ENCODE measurements at places on chromosomes 2 and 18.

GRCh38 chr2:143468341-143468888, 339.2 kb downstream of the ARHGAP15 start:
- no peak for DNase-seq

- DNase-seq: no peak
Measured at GRCh38 chr18:60485201-60485600, 112.6 kb upstream of the MC4R start.

DNA sequence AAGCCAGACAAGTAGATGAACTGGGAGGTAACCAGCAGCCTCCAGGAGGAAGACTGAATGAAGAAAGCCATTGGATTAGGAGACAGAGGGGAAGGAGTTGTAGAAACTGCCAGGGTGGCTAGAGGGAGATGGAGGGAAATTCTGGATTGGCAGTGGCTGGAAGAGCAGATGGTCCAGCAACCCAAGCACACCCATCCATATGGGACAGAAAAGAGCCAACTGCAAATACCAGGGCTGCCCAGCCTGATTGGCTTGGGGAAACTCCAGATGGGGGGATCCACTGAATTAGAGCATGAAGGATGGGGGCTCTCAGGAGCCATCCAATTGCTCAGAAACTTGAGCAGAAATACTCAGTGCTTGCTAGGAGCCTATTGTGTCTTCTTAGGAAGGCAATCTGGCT, 173.5 kb upstream of the EPB41L3 start:
- DNase-seq: no peak

GRCh38 chr2:56217106-56217505, 33.3 kb downstream of the CCDC85A start:
- no peak for DNase-seq

DNA sequence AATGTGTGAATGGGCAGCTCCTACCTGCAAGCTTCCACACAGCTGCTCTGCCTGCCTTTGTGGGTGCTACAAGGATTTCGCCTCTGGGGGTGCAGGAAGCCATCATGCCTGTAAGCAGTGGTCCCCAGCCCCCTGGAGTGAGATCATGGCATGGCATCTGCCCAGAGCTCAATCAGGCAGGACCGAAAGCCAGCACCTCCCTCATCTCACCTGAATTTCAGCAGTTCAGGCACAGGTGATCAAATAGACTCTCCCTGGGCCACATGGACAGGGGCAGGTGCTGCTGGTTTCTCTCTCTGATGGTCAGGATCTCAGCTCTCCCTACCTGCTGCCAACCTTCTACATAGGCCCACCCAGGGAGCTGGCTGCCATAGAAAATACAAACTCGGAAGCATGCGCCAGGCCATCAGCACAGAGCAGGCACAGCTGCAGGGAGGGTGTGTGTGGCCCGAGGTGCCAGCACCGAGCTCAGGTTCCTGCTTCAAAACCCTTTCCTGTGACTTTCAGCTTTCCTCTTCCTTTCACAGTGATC, 133.2 kb upstream of the ID2 start:
- DNase-seq: no peak

DNA sequence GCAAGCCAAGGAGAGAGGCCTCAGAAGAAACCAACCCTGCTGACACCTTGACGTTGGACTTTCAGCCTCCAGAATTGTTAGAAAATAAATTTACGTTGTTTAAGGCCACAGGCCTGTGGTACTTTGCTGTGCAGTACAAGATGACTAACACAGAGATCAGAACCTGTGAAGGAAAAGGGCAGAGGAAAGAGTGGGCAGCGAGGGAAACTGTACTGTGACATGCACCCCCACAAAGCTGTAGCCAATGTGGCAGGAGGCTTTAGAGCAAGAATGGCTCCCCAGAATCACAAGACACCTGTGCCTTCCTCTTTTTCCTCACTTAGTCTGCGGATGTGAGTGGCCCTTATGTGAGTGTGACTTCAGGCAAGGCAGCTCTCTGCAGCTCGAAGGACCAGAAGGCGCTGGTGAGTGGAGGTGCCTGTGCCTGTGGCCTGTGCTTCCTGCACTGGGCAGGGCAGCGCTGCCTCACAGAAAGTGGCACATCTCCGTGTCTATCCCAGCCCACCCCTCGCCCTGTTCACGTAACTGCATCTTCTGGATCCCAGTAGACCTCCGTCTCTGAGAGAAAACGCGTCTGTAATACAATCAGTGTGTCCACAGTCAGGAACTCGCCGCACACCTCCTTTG, 89.5 kb downstream of the MRPS9 start:
- DNase-seq: no peak

DNA sequence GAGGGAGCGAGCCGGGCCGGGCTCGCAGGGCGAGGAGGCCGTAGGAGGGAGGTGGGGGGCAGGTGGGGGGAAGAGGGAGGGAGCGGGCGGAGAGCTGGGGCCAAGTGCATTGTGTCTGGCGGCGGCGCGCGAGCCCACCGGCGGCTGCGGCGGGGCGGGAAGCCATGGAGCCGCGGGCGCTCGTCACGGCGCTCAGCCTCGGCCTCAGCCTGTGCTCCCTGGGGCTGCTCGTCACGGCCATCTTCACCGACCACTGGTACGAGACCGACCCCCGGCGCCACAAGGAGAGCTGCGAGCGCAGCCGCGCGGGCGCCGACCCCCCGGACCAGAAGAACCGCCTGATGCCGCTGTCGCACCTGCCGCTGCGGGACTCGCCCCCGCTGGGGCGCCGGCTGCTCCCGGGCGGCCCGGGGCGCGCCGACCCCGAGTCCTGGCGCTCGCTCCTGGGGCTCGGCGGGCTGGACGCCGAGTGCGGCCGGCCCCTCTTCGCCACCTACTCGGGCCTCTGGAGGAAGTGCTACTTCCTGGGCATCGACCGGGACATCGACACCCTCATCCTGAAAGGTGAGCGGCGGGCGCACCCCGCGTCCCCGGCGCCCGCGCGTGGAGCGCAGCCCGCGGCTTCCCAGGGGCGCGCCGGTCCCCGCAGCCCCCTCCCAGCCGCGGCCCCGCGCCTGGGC, at the start of gene TMEM178A:
TMEM178A (plus strand) TSS at position 107 of the 680 bp plus-strand sequence; CDS start at position 165, 58 bp downstream.
- no peak for DNase-seq

GRCh38 chr2:11073251-11073650, 82.0 kb upstream of the SLC66A3 start:
- no peak for DNase-seq

DNA sequence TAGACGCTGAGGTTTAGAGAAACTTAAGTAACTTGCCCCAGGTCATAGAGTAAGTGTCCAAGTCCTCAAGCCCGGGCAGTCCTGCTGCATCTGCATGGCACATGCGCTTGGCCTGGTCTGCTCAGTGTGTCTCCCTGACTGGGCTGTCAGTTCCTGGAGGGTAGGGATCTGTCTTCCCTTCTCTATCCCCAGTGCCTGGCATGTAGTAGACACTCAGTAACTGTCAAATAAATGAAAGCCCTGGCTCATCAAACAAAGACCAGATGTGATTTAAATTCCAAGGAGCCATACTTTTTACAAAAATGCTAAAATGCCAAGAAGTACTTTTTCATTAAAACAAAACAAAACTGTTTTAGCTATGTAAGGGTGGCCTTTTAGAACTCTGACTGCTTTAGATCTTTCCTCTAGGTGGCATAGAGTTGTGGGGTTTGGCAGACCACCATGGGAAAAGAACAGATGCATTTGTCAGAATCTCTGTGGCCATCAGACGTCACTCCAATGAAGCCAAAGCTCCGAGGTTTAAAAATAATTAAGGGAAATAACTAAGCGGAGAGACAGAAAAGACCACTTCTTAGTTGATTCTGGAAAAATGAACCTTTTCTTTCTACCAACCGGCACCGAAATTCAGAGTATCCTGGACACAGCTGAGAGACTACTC, 34.0 kb downstream of the EPAS1 start:
- no peak for DNase-seq

DNA sequence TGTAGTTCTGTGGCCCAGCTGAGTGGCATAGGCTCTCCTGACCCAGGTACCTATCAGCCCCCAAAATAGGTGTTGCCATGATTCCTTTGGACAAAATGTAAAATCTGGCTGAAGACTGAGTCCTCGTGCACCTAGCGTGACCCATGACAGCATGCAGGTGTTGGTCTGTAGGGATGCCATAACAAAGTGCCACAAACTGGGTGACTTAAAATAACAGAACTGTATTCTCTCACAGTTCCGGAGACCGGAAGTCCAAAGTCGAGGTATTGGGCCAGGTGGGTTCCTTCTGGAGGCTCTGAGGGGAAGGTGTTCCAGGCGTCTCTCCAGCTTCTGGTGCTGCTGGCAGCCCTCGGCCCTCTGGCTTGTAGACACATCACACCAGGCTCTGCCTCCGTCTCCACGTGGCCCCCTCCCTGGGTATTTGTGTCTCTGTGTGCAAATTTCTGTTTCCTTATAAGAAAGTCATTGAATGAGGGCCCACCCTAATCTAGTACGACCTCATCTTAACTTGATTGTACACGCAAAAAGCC, 34.5 kb downstream of the LRRFIP1 start:
- DNase-seq: no peak

- DNase-seq: no peak
Measured at GRCh38 chr2:45024600-45025291, 15.5 kb upstream of the SIX2 start.

DNA sequence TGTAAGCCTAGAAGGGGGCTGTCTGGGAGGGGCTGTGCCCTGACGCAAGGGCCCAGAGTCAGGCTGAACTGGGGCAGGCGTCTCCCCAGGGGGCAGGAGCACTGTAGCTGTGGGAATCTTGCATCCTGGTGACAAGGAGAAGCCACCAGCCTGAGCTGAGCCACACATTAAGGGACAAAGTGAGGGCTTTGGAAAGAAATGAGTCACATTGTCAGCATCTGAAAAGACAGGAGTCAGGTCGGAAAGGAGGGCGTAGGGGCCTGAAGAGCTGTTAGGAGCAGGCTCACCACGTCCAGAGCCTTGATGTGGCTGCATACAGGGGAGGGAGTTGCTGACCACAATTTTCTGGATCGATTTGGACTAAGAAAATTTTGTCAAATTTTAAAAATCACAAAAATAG, 298.6 kb downstream of the CYP26B1 start:
- no peak for DNase-seq

DNA sequence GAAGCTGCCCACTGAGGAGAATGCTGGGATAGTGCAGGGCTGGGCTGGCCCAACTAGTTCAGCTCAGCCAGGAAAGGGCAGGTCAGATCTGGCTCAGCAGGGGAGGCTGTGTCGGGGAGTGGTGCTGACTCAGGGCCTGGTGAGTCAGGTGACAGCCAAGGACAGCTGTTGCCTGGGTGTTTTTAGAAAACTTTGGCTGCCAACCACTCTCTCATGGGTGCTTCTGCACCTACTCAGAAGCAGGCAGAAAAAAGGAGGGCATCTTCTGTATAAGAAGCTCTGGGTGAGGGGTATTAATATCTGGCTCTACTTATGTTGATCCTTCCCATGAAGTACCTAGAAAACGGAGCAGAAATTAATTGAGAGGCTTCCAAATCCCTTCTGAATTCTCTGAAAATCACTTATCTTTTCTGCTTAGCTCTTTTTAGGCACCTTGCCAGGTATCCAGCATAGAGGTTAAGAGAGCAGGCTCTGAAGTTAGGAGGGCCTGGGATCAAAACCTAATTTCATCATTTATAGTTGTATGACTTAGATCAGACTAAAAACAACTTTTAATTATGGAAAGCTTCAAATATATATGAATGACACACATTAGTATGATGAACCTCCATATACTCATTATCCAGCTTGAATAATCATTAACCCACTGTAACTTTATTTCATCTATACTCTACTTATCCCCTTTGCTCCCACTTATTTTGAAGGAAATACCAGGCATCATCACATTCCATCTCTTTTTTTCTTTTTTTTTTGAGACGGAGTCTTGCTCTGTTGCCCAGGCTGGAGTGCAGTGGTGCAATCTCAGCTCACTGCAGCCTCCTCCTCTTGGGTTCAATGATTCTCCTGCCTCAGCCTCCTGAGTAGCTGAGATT, 15.5 kb upstream of the RAB10 start:
- no peak for DNase-seq

GRCh38 chr2:213429516-213429915, 145.3 kb downstream of the SPAG16 start:
- no peak for DNase-seq

DNA sequence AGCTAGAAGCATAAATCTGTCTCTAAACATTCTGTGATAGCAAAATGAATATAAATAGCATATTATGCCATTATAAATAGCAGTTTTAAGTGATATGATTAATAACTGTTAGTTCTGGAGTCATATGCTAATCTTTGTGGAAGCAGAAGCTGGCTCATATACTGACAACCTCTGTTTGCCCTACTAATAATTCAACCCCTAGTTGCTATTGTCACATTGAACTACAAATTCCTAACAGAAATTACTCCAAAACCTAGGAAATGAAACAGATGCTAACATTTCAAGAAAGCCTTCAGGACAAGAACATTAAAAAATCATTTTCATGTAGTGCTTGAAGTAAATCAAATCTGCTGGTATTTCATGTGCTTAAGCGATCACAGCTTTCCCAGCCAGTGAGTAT, 28.2 kb downstream of the CALCRL start:
- no peak for DNase-seq

GRCh38 chr2:43226558-43226954, at the start of gene ZFP36L2:
Gene ZFP36L2 (minus strand): TSS chr2:43226606. CDS start chr2:43226315, 291 bp downstream.
- peak; percentile 90 for DNase-seq

DNA sequence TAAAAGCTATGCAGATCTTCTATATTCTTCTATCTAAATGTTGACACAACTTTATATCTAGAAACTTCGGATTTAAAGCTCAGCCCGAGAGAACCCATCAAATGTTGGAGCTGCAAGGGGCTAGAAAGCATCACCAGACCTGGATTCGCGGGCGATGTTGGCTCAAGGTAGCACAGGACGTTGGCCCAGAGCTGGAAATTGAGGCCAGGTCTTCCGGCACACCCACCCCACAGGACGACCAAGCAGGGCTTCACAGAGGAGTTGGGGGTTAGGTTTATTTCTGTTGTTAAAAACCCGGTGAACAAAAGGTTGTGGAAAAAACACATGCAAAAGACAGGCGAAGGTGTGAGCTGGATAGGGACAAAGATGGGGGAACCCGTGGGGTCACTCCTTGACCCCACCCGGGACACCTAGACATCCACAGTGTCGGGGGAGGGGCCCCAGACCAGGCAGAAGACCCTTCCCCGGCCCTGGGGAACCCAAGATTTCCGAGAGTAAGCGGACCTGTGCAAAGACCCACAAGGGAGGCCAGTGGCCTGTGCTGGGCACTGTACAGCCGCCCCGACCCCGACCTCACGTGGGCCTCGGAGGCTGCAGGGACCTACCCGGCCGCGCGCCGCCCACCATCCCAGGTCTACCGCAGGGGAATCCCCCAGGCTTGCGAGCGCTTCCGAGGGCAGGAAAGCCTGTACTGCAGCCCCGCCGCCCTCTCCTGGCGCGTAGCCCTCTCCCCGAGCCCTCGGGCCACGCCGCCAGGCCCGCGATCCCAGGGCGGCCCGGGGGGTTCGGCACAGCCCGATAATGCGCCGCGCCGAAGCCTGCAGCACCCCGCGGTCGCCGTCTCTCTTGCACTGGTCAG, 1.8 kb upstream of the AGBL5 start:
- DNase-seq: no peak

DNA sequence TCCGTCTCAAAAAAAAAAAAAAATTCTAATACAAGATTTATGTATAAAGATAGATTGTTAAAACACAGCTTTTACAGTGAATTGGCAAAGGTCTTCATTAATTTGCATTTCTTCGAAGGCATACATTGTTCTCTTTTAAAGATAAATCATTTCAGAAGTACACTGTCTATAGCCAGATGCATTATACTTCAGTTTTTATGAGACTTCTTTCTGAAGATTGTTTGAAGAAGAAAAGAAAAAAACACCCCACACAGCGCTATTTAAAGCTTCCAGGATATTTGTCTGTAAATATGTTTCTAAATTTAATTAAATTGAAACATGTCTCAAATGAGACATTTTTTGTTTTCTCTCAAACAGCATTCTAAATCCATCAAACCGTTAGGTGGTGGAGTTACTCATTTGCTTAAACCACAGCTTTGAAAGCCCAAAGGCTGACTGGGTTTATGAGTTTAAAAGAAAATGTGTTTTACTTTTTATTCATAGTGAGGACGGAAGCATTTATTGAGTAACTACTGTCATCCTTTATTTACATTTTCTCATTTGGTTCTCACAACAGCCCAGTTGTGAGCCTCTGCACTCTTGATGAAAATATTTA, 42.4 kb upstream of the C1GALT1C1L start:
- no peak for DNase-seq

Data from NCI-H1048 (cell line).